ENCODE measurements at places on chromosomes 2 and 18.

- DNase-seq: no peak
Measured at GRCh38 chr2:157174321-157174720, 83.2 kb upstream of the GALNT5 start.

- no peak for DNase-seq
Measured at GRCh38 chr2:159613091-159613490, 3.3 kb downstream of the BAZ2B start.

DNA sequence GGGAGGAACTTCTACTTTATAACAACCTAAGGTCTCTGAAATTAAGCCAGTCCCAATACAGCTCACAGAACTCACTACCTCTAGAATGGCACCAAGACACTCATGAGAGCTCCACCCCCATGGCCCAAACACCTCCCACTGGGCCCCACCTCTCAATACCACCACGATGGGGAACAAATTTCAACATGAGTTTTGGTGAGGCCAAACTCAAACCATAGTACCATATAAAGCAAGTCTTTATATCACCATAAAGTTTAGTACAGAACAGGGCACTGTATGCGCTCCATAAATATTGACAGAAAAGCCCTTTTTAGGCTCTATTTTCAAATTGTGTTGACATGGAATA, 3.3 kb downstream of the AFG3L2 start:
- DNase-seq: peak; percentile 21

DNA sequence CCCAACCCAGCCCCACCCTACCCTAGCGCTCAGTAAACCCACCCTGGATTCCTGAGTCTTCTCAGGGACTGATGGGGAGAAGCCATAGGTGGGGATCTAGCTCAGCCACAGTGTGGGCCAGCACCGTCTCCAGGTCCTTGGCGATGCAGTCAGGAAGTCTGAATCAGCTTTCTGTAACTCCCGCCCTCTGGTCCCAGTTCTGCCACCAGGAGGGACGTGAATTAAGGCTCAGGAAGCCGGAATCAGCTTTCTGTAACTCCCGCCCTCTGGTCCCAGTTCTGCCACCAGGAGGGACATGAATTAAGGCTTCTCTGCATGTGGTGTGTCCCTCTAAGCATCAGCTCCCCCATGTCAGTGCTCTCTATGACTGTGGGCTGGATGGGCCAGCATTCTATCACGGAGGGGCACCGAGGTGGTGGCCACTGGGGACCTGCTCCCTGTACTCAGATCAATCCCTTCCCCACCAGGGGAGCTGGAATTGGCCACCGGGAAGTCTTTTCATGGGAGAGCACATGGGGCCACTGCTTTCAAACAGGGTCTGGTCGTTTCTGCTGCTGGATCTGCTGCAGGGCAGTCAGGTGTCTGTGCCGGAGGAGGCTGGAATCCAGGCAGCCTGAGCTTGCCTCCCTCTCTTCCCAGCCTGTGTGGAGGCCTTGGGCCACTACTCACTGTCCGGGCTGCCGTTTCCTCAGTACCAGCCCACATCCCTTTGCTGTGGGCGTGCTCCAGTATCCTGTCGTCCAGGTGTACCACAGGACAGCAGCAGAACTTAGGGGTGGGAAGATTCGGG, 24.7 kb downstream of the ASB18 start:
- peak; percentile 80 for DNase-seq

DNA sequence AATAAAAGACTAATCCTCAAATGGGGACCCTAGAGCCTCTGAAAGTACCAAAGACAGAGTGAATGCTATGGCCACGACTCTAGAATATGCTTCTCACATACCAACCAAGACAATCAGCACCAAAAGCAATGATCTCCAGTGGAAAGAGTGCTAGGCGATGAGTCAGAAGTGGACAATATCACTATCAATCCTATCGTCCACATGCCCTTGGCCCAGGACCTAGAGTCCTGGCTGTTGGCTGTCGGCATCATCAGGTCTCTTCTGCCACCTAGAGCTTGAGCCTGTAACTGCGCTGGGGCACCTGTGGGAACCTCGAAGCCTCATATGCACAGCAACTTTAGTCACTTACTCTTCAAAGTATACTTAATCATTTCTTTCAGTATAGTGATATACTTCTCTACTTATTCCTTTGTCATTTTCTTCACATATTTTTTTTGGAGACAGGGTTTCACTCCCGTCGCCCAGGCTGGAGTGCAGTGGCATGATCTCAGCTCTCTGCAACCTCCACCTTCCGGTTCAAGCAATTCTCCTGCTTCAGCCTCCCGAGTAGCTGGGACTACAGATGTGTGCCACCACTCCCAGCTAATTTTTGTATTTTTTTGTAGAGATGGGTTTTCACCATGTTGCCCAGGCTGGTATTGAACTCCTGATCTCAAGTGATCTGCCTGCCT, 29.7 kb downstream of the NOL10 start:
- peak; percentile 96 for DNase-seq

All from osteoblast (primary cell).